Esophagus squamous epithelium (tissue), 5 donors: ENCODE measurements at places on chromosomes 5 and 9. TPM values are rescaled to one million over a fixed set of nuclear protein-coding genes. Genes with fewer than 3 reads are reported as not detected.

Gene MYO10
- 27.3 TPM for total RNA-seq

Gene SLC1A1
- 3.3 TPM for total RNA-seq

GRCh38 chr9:20291201-20291600, 331.1 kb downstream of the MLLT3 start:
- no peak overlapping the region for H3K4me3 ChIP-seq
- no peaks in the 10 kb centered on the region for H3K27me3 ChIP-seq
- no peaks in the 10 kb centered on the region for H3K4me1 ChIP-seq
- H3K27ac ChIP-seq, result no peak overlapping the region
- H3K36me3 ChIP-seq, result no peaks in the 10 kb centered on the region
- no peak for DNase-seq

- no peak for DNase-seq
- H3K4me1 ChIP-seq, result no peaks in the 10 kb centered on the region
These were observed 100.3 kb downstream of the PAX5 start for GRCh38 chr9:36933676-36934215.

Gene SPATA9
- total RNA-seq, result not detected

DNA sequence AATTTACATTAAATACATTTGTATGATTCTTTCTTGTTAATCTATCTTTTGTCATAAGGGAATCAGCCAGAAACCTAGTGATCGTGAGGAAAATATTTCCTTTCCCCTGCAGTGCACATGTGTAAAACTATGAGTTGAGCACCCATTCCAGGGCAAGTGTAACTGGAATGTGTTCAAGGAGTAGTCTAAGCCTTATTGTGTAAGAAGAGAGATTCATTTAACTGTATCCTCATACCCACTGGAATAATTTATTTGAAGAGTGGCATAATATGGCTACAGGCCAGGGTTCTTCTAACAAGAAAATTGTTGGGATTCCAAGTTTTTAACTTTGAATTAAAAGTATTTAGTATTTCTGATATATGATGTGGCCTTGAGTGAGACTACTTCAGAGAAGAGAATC, 1692.7 kb downstream of the EFNA5 start:
- no peak for DNase-seq
- no peaks in the 10 kb centered on the region for H3K27me3 ChIP-seq
- no peak overlapping the region for H3K4me3 ChIP-seq
- no peak overlapping the region for H3K27ac ChIP-seq

- H3K4me3 ChIP-seq, result no peak overlapping the region
- H3K27ac ChIP-seq, result no peak overlapping the region
- no peaks in the 10 kb centered on the region for H3K27me3 ChIP-seq
- no peaks in the 10 kb centered on the region for H3K36me3 ChIP-seq
- H3K4me1 ChIP-seq, result peaks cover 6% of the 10 kb centered on the region
These were observed 103.7 kb downstream of the ARHGAP26 start for GRCh38 chr5:142873831-142874230.

DNA sequence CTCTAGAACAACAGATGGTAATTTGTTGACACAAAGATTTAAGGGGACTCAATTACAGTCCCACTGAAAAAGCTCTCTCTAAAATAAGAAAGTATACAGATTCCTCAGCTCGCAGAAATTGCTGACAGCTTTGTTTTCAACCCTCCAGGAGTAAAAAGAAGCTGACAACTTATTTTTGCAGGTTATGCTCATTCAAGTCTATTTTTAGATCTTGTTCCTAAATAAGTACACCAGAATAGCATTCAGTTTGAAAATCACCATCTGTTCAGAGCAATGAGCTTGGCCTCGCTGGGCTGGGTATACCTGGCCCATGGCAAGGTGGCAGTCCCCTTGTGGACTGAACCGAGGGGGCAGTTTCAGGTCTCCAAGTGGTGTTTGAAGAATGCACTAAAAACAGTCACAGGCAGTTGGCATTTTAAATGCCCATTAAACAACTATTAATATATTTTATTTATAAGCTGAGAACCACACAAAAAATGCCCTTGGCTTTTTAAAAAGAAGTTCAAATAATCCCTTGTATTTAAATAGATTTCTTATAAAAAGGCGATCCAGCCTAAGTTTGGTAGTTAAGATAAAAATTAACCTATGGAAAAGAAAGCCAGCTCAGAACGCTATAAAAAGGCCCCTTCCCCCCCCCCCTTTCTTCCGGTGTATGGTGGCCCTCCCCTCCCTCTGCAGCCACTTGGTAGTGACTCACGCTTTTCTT, 169.2 kb downstream of the AUH start:
- H3K4me1 ChIP-seq, result peaks cover 69% of the 10 kb centered on the region
- no peaks in the 10 kb centered on the region for H3K27me3 ChIP-seq
- no peaks in the 10 kb centered on the region for H3K36me3 ChIP-seq
- peak overlapping the region; percentile 68 for H3K4me3 ChIP-seq
- peak overlapping the region; percentile 98 for H3K27ac ChIP-seq

DNA sequence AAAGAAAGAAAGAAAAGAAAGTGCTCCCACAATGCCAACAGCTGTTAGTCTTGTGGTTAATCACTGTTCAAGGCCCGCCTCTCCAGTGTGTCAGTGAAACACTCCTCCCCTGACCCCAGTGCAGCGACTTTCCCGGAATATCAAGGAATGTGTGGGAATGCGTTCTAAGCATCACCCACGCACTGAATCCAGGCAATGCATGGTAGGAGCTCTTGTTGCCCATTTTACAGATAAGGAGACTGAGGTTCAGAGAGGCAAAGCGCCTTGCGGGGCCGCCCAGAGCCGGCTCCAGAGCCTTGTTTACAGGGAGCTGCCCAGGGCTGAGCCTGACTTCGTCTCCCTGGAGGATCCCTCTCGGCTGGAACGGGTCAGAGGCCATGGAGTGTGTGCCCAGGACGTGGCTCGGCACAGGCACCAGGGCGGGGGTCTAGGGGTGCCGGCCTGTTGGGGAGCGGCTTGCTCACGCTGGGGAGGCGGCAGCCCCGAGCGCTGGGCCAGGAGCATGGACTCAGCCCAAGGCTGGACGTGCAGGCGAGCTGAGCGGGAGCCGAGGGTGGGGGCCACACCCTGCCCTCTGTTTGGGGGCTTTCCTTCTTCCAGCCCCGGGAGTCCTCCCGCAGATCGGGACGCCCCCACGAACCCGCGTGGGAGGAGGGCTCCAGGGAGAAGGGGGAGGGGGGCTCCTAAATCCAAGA, 823 bp downstream of the ST6GALNAC6 start:
- H3K4me1 ChIP-seq, result peaks cover 77% of the 10 kb centered on the region
- no peaks in the 10 kb centered on the region for H3K27me3 ChIP-seq
- DNase-seq, result no peak
- peak overlapping the region; percentile 89 for H3K27ac ChIP-seq
- H3K36me3 ChIP-seq, result peaks cover 34% of the 10 kb centered on the region
- peak overlapping the region; percentile 98 for H3K4me3 ChIP-seq

GRCh38 chr5:177367981-177368868, 10.5 kb downstream of the RGS14 start:
- H3K4me1 ChIP-seq, result peaks cover 97% of the 10 kb centered on the region
- no peaks in the 10 kb centered on the region for H3K36me3 ChIP-seq
- no peaks in the 10 kb centered on the region for H3K27me3 ChIP-seq
- DNase-seq, result no peak
- H3K27ac ChIP-seq, result peak overlapping the region; percentile 74
- no peak overlapping the region for H3K4me3 ChIP-seq

GRCh38 chr9:130977811-130978221, 31.2 kb upstream of the LAMC3 start:
- no peak for DNase-seq
- peaks cover 61% of the 10 kb centered on the region for H3K27me3 ChIP-seq
- no peak overlapping the region for H3K27ac ChIP-seq
- no peak overlapping the region for H3K4me3 ChIP-seq

GRCh38 chr5:65264420-65264819, 217.3 kb downstream of the ADAMTS6 start:
- no peaks in the 10 kb centered on the region for H3K36me3 ChIP-seq
- H3K27ac ChIP-seq, result no peak overlapping the region
- H3K27me3 ChIP-seq, result no peaks in the 10 kb centered on the region

DNA sequence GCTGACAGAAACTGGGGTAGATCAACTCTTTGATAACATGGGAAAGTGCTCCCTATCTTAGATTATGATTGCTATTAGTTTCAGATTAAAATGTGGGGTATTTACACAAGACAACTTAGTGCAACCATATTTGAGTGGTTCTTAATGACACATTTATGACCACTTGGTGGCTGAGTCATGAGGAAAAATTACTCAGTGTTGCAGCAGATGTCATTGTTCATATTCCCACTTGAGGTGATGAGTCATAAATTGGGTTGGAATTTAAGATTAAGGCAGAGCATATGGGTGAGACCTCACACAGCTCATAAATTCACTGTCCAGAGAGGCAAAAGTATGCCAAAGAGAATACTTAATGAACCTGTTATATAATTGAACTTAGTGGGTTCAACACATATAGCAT, 408.3 kb downstream of the DMRT2 start:
- H3K36me3 ChIP-seq, result no peaks in the 10 kb centered on the region
- DNase-seq, result no peak
- H3K4me3 ChIP-seq, result no peak overlapping the region
- no peak overlapping the region for H3K27ac ChIP-seq
- H3K4me1 ChIP-seq, result peaks cover 3% of the 10 kb centered on the region

DNA sequence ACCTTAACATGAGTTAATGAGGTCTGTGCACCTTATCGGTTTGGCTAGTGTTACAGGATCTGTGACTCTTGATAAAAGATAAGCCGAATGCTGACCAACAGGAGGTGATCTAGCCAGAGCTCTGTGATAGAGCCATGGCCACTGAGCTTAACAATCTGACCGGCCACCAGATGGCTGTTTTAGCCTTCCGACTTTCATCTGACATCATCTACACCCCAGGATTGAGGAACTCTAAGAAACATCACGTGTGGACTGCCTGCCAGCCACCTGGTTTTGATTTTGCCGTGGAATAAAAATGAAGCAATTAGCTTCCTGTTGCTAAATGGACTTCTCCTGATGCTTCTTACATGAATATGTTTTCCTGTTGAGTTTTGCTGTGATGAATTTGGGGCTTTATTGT, 281.3 kb downstream of the CEMIP2 start:
- no peak overlapping the region for H3K4me3 ChIP-seq
- DNase-seq, result no peak
- no peaks in the 10 kb centered on the region for H3K27me3 ChIP-seq
- H3K4me1 ChIP-seq, result no peaks in the 10 kb centered on the region

- H3K27me3 ChIP-seq, result no peaks in the 10 kb centered on the region
- H3K27ac ChIP-seq, result no peak overlapping the region
- no peak overlapping the region for H3K4me3 ChIP-seq
- no peaks in the 10 kb centered on the region for H3K36me3 ChIP-seq
- no peak for DNase-seq
These were observed 84.6 kb downstream of the STARD4 start for GRCh38 chr5:111427762-111428161.

GRCh38 chr5:168427224-168427623, 59.0 kb upstream of the RARS1 start:
- H3K36me3 ChIP-seq, result peaks cover 53% of the 10 kb centered on the region
- no peak overlapping the region for H3K4me3 ChIP-seq
- H3K4me1 ChIP-seq, result no peaks in the 10 kb centered on the region
- no peaks in the 10 kb centered on the region for H3K27me3 ChIP-seq
- H3K27ac ChIP-seq, result no peak overlapping the region

Gene FGFR4
- 5.9 TPM for total RNA-seq
